Activated CD4-positive, alpha-beta T cell treated with anti-CD3 and anti-CD28 coated beads, Interleukin-2, amount 50 U/mL, for 1 hour (primary cell): ENCODE measurements at places on chromosomes 4 and X.

GRCh38 chr4:100494166-100494565 is 23.7 kb downstream of the EMCN start:
- DNase-seq: no peak

- DNase-seq: no peak
These were observed 44.3 kb downstream of the IL21 start for GRCh38 chr4:122576261-122577188.

DNA sequence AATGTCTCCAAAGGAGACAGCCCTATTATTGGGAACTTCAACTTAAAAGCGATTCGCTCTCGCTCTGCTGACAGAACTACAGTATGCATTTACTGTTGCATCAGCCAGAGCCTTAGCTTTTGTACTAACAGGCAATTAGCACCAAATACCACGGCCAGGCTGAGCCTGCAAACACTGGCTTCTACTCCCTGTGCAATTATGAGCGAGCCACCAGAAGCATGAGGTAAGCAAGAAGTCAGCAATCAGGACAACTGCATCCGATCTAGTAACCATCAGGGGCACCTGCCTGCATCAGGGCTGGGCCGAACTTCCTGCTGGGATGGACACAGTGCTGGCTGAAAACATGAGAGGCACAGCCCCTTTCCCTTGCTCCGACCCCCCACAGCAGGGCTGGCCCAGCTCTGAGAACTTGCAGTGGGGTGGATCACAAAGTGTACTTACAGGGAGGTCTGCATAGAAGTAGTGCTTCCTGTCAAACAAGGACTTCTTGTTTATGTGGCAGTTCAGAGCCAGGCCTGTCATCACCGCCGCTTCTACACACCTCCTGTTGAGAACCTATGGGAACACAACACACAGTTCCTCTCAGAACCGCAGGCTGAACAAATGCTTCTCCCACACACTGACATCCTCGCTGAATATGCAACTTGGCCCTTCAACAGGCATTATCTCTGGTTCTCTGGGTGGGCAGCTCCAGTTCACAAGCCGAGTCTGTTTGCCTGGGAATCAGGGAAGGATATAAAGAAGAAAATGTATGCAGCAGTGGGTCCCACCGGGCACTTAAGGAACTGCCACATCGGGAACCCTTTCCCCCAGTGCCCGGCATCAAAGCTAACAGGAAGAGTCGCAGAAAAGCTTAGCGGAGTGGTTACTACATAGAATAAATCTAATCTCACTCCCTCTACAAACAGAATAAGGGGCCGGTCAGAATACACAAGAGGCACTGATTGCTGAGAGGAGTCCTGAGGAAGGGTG is 41.5 kb downstream of the GATB start:
- no peak for DNase-seq

DNA sequence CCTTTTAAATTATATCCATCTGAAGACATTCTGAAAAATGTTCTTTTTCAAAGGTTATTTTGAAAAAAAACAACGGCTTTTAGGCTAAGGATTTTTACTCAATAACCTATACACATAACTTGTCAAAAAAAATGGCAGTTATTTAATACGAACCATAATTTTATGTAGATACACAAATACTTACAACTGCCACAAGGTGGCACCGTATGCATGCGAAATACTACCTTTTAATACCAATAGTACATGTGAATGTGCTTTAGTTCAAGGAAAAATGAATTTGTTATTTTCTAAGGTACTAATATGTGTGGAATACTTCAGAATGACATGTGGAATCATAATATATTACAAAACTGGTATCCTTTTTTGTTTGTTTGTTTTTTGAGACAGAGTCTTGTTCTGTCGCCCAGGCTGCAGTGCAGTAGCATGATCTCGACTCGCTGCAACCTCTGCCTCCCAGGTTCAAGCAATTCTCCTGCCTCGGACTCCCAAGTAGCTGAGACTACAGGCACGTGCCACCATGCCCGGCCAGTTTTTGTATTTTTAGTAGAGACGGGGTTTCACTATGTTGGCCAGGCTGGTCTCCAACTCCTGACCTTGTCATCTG is 4.6 kb upstream of the MAD2L1 start:
- peak; percentile 44 for DNase-seq

- no peak for DNase-seq
These were observed 12.8 kb upstream of the XIAP start for GRCh38 chrX:123847056-123847455.

DNA sequence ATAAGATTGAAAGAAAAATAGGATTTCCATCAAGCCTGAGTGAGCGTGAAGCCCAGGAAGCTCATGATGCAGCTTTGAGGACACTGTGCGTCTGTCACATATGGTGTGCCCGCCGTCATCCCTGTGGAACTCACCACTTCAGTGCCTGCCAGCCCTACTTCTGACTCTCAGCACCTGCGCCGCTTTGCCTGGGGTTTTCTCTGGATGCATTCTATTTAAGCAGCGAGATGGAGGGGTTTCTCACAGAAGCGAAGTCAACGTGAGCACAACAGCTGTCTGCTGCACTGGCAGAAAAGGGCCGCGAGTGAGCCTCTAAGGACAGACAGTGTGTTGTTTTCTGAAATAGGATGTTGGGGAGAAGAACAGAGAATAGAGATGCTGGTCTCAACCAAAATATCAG is 6.2 kb upstream of the TMEM128 start:
- no peak for DNase-seq

GRCh38 chr4:159564615-159565014 is 461.7 kb downstream of the RAPGEF2 start:
- no peak for DNase-seq

DNA sequence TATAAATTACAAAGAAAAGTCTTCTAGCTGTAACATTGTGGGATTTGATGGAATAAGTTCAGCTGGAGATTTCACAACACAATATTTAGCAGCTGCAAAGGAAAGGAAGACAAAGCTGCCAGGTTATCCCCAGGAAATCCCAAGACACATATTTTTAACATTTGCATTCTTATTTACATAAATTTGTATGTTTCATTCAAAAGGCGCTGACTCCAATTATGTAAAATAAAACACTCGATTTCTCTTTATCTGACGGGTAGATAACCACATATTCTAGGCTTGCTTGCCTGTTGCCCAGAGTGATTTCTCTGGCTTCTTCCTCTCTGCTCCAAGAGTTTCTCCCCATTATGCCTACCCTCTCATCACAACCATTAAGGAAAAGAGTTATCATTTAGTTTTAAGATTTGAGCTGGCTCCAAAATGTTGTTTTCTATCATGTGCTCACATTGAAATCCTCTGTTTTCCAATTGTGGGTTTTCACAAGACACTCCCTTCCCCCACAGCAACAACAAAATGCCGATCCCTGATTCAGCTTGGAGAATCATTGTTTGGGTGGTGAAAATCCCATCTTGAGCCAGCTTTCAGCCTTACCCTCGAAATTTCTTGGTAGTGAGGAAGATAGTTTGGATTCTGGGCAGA is 128.2 kb upstream of the RASGEF1B start:
- no peak for DNase-seq

DNA sequence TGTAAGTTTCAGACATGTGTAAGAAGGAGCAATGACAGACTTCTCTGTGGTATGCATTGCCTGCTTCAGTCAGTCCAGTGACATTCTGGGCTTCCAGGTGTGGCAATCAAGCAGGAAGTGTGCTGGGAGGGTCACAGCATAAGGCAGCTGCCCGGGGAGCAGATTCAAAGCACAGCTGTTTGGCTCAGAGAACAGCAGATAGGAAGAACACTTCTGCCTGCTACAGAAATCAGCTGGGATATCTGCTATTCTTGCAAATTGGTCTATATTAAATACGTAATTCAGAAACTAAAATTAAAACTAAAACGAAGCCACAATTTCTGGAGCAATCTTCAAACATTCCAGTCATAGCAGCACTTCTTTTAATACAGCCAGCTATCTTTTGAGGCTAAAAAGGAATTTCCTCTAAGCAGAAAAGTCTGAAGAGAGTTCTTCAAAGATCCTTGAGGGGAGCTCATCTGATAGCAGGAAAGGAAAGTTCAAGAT is 47.5 kb upstream of the GALNT7 start:
- DNase-seq: no peak

DNA sequence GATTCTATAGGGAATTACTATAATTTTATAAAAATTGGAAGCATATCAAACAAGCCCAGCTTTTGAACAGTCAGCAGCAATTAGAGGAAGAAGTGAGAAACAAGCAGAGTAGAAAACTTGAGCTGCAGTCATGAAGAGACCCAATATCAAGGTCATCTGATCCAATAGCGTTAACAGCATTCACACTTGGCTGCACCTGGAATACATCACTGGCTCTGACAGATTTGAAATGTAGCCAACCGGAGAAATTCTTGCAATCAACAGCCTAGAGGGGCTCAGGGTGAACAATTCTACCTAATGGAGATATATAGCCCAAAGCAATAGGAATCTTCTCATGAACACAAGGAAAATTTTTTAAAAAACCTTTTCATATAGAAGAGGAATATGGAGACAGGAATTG is 13.6 kb downstream of the DDX53 start:
- no peak for DNase-seq

GRCh38 chr4:124713185-124713592 is 657 bp upstream of the ANKRD50 start:
- no peak for DNase-seq
